ENCODE measurements at places on chromosomes 1 and 21.

GRCh38 chr1:25431955-25432719, 1.4 kb downstream of the MACO1 start:
- no peak for DNase-seq

- DNase-seq, result no peak
Measured at GRCh38 chr21:35111321-35111930, 62.3 kb upstream of the RUNX1 start.

- no peak for DNase-seq
Measured at GRCh38 chr1:109246141-109246551, 3.2 kb upstream of the CELSR2 start.

DNA sequence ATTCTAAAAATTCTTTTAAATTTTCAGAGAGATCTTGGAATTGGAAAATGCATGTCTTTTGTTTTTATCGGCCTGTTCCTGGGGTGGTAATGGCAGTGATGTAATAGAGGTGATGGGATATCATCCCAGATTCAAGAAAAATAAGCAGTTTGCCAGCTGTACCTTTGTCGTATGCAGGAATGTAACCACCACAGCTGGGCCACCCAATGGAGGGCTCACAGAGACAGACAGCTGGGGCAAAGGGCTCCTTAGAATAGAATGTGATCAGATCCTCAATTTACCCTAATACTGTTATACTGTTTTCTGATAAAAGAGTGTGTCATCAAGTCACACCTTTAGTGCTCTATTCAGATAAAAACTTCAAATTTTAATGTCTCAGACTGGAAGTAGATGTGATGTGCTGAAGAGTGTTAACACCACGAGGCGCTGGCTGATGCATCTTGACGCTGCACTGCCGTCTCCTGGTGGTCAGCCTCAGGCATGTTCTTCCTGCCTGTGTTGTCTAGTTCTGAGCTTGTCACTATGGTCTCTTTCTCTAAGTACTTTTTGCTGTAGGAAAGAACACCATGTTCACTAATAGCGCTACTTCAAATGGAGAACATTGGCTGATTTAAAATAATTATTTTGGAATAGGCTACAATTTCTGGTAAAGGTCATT, 78.8 kb downstream of the C1orf21 start:
- DNase-seq, result no peak

- DNase-seq, result no peak
Measured at GRCh38 chr1:19672237-19672636, 7.6 kb downstream of the HTR6 start.

DNA sequence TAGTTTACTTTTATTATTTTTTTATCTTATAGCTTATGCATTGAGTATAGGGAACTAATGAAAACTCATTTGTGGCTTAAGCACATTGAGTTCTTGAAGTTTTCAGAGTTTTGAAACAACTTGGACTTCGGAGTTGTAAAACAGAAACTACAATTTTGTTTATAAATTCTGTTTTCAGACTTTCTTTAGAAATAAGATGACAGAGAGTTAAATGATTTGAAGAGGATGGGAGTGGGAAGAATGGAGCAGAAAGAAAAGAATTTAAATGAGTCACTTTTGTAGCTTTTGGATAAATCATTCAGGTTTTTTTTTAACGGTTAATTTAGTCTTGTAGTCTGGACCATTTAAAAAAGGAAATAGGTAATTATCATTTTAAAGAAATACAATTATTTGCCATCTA, 32.3 kb downstream of the INKA2 start:
- DNase-seq, result no peak

GRCh38 chr1:241507189-241507863, 12.2 kb downstream of the FH start:
- DNase-seq, result no peak

DNA sequence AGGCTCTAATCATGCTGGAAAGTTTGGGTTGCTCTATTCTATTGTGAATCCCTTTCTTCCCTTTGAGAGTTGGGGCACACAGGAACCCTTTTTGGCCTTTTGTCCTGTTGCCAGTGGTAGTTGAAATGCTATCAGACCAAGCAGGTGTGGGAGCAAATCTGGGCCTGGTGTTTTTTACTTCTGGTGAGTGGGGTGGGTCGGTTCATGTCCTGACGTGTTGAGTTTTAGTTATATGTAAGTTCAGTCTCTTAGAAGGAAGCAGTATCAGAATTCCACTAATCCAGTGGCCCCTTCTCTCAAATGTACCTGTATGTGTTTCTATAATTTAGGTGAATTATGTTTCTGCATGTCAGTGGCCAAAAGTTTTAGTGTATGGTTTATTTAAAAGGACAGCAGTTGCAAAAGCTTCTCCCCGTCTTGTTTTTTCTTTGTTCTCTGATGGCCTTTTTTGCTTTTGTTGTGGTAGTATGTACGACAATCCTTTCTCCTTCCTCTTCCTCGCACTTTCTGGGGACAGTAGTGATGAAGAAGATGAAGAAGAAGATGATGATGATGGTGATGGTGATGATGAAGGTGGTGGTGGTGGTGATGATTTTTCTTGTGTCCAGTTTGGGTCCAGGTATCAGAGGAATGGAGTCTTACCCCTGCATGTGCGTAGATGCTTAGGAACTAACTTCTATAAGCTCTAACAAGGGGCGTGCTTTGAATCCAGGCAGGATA, 74.2 kb downstream of the UBE4B start:
- DNase-seq, result no peak

DNA sequence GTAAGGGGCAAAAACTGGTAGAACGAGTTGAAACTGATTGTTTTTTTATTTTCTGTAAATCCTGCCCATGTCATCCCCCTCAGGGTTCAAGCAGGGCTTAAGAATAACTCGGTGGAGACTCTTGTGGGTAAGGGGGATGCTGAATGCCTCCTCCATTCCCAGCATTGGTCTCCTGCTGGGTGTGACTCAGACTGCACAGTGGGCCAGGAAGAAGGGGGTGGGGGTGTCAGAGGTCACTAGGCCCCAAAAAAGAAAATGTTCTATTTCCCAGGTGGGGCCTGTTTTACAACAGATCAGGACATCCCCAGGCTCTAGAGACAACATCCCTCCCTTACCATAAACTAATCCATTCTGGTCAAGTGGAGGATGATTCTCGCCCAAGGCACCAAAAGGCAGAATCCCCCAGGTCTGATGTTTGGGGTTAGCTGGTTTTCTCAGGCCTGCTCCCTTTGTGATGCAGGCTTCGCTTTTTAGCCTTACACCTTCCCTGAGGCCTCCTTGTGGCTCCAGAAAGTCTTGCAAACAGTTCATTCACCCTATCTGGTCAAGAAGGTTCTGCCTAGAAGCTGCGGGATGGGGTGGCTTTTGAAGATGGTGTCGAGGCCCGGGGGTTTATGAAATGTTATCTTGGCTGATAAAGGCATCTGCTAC, 10.7 kb upstream of the GRHL3 start:
- DNase-seq, result no peak

DNA sequence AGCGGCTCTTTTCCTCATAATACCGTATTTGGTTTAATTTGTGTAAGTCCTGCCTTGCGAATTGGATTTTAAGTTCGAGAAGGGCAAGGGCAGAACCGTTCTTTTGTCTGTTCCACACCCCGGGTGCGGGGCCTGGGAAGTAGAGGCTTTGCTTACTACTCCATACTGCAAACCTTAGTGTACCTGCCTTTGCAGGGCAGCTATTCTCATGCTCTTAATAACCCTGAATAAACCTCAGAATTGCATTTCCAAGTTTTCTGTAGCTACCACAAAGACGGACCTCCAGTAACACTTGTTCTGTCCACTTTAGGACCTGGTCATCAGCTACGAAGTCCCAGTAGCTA, 657 bp upstream of the HNRNPU start:
- no peak for DNase-seq

Data from CD4-positive, alpha-beta T cell treated with Interleukin-17A for 1 hour (primary cell).